ENCODE measurements at places on chromosomes 7 and 10.

DNA sequence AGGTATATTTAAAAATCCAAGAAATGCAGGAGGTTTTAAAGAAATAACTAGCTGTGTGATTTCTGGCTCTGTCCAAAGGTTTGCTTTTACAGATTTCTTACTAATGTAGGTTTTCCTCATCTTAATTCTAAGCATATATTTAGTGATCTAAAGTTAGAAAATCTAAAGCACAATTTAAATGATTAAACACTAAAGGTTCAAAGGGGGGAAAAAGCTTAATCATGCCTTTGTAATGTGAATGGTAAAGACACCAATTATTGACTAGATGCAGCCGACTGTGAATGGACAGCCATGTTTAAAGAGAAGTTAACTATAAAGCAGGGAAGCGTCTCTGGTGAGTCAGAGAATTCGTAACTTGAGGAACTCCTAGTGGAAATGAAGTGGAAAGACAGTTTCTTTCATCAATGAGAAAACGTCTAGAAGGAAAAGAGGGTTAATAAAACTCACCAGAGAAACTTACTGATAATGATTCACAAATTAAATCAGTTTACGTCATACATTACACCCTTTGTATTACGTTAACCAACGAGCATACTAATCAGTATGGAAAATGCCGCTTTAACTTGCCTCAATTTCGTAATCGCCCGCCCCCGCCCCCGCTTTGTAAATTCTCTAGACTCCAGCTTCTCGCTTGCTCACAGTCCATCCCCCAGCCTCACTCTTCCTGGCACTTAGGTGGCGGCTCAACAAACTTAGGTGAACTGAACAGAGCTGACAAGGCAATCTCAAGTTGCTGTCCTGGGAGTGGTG lies 1.1 kb upstream of the HBP1 start:
- peak; percentile 92 for DNase-seq

DNA sequence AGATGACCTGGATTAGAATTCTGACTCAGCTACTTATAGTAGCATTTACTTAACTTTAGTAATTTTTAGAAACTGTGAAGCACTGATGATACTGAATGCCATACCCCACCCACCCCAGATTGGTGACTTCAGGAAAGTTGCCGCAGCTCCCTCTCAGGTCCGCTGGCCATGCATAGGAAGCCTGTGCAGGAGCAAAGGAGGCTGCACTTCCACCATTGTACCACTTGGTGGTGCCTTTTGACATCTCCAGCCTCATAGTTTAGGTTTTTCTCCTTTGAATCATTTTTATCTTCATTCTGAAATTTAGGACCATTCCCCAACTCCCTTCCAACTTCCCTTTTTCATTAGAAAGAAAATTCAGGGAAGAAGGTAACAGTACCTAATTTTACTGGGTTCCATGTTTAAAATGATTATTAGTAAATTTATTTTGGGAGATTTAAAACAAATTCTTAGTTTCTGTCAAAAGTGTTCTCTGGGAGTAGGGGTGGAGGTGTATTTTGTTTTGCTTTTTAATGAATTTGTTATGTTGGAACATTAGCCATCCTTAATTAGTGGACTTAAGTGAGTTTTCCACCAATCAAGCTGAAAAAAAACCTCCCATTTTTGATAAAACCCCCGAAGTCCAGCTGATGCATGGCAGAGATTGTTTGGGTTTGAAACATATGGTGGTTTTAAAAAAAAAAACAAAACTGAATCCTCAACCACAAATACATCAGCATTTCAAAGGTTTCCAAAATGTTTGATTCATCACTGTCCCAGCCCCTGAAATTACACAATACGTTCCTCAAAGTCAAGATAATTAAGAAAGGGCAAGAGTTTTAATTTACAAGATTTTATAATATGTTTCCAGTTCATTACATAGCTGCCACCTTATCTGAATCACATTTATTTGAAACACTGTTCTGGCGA lies 109.6 kb downstream of the WNT2 start:
- DNase-seq, result peak; percentile 88

DNA sequence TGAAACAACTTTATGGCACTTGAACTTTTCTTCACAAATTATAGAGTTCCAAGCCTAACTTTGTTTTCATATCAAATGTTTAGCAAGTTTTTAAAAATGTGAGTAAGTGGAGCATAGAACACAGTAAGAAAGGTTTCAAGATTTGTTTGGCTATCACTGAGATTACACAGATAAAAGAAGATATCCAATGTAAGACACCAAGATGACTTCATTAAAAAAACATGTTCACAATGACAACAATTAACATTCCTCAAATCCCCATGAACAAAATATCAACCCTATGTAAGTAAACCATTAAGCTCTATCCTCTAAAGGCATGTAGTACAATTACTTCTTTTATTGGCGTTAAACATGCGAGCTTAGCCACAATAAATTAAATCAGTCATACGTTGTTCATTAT lies 129.7 kb downstream of the RELN start:
- no peak for DNase-seq

DNA sequence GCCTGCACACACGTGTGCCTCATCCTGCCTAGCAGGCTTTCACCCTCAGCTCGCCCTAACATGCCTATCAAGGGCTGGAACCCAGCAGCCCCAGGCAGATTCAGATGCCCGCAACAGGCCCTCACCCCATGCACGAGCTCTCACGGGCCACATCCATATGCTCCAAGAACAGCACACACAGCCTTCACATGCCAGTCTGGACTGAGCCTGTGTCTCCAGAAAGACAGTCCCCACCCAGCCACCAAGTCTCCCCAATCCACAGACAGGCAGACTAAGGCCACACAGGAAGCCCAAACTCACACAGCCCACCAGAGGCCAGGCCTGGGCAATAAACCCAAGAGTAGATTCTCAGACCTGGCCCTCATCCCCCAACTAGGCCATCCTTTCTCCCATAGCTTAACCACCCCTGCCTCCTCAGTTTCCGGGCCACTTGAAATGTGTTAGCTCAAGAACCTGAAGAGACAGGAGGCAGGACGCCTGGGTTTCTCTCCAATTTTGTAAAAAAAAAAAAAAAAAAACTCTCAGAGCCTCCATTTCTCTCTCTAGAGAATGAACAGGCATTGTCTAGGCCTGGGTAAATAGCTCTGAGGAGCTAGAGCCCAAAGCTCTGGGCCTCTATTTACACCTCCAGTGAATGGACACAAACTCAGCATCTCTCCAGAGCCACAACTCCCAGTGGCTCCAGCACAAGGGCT lies 6.8 kb downstream of the LDB1 start:
- DNase-seq, result peak; percentile 40

DNA sequence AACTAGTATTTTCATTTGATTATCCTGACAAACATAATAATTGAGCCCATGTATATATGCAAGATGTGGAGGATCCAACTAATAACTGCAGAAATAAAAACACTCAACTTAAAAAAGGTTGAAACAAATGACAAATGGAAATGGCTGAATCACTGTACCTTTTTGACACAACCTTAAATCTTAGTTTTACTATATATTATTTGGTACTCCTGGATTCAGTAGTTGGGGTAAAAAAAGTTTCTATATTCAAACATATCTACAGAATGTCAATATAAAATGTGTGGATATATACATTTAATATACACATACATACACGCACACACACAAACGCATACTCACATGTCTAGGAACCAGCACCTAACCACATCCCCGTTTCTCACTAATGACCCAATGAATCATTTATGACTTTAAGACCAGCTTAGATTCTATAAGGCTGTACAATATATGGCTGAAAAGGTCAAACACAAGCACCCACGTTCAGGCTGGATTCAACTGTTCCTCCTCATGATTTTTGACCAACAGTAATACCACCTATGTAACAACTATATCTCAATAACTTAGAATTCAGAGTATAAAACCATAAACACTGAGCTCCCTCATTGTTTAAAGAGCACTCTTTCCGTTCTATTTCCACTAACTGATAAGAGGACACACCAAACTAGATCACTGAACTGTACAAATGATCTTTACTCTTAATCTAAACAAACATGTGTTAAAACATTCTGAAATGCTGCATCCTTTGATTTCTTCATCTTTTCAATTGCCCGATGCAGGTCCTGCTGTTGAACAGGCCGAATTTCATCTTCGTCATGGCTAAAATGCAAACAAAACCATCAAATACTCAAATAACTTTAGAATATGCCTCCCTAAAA lies 63.8 kb downstream of the ATAD1 start:
- DNase-seq, result no peak

- DNase-seq, result no peak
Observed at GRCh38 chr10:17693009-17693408, 49.1 kb downstream of the STAM start.

GRCh38 chr7:45585628-45586027 lies 11.5 kb downstream of the ADCY1 start:
- DNase-seq, result no peak

DNA sequence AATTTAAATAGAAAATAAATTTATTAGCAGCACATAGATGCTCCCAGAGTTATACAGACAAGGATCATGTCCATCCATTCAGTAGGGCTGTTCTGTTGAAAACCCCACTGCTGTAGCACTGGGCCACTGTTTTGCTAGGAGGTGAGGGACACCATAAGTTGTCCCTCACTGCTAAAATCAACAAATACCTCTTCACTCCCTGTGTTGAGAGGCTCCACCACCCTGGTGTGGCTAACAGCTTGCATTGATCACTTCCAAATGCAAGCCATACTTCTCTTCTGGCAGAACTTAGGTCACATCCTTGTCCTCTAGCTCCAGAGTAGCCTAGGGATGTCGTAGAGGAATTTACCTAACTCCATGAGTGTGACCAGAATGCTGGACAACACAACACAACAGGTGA lies 55.4 kb downstream of the MDFIC start:
- no peak for DNase-seq

GRCh38 chr7:85341121-85341520 lies 154.3 kb upstream of the SEMA3D start:
- peak; percentile 73 for DNase-seq

GRCh38 chr10:31475519-31475918 lies 156.5 kb downstream of the ZEB1 start:
- no peak for DNase-seq

DNA sequence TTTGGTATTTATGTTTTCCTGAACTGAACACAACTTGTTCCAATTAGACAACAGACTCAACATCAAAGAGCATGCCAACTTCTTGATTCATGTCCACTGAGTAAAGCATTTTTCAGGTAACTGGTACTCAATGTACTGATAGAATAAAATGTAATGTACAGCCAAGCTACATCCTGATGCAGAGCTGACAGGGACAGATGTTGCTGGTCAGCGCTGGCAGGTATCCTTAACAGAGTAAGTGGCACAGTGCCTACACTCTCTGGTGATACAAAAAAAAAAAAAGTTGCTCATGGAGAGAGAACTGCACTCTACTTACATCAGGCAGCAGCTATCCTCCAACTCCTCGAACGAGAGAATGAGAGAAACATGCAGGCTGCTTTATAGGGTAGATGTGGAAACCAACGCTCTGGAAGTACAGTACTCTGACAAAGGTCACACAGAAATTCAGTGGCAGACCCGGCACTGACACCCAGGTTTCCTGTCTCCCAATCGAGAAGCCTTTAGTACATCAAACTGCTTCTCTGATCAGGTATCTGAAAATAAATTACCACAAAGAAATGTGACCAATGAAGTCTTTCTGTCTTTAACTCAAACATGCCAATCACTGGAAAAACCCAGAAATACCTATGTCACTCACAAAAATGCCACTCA lies 4.6 kb downstream of the ITGB1 start:
- DNase-seq, result peak; percentile 39

DNA sequence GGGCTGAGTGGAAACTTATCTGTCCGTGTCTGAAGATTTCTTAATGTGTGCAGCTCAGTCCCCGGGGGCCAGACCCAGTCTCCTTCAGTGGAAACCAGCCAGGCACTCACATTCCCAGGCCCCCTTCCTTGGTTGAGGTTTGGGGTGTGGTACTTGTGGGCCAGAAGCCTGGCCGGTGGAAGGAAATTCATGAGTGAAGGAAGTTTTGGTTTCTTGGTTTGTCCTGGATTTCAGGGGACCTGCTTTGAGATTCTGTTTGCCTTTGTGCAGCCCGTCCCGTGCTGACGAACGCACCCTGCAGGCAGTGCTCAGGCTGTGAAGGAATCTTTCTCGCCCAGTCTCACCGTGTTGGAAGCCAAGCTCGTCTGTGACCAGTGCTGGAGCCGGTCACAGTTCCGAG lies 2.9 kb downstream of the INPP5A start:
- peak; percentile 67 for DNase-seq

DNA sequence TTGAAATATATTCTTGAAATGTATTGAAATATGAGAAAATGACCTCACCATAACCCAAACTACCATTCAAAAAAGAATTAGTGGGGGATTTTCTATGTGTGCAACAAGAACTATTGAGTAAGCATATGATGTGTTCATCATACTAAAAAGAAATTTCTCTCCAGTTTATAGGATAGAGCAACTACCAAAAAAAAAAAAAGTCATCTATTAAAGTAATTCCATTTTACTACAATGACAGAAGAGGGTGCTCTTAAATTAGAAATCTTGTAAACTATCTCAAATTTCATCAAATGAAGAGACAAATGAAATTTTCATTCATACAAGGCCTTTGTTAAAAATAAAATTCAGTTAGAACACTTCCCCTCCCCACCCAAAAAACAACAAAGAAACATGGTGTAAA lies 195.4 kb upstream of the PLXDC2 start:
- DNase-seq, result peak; percentile 16

DNA sequence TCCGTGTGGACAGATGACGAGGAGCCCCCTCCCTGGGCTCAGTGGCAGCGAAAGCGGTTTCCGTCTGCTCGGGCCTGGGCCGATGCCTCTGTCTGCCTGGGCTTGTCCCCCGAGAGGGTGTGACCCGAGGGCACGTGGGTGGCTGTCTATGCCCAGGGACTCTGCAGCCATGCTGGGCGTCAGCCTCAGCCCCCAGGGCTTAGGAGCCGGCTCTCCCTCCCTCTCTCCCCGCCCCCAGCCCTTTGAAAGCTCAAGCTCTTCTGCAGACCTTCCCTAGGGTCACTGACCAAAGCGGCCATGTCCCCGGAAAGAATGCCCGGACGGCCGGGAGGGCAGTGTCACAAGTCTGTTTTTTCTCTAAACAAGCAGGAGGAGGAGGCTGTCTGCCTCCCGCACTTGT lies 7.1 kb downstream of the MICALL2 start:
- no peak for DNase-seq

DNA sequence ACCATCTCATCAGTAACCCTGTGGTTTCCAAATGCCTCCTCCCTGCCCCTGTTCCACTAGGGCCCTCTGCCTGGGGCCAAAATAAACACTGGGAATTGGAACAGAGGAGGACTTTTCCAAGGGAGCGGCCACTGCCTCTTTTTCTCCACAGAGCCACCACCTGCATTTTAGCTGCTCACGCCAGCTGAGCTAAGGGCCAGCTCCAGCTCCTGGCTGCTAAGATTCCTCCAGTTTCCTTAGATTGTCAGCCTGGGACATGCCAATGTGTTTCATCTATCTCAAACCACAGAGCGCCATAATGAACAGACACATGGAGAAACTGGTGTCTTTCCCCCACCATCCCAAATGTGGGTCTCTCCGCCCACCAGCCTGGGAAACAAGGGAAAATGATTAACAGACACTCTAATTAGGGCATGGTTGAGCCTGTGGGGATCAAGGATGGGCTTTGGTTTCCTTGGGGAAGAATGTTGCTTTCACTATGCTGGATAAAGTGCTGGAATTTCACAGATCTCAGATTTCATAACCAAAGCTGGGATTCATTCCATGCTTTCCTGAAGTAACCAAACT lies 52.2 kb downstream of the ASB13 start:
- peak; percentile 76 for DNase-seq

Data from adipocyte (in vitro differentiated cells).